ENCODE measurements at places on chromosomes 4 and X. TPM values are rescaled to one million over a fixed set of nuclear protein-coding genes. Genes with fewer than 3 reads are reported as not detected.

GRCh38 chr4:73871511-73872310, 2.5 kb downstream of the CXCL1 start:
- H3K4me1 ChIP-seq: peaks cover 8% of the 10 kb centered on the region
- H3K27ac ChIP-seq: no peak overlapping the region
- H3K27me3 ChIP-seq: no peaks in the 10 kb centered on the region
- no peaks in the 10 kb centered on the region for H3K36me3 ChIP-seq

IL2RG gene
- 15.0 TPM for total RNA-seq

- no peaks in the 10 kb centered on the region for H3K27me3 ChIP-seq
- no peak for DNase-seq
- H3K4me1 ChIP-seq: no peaks in the 10 kb centered on the region
- H3K27ac ChIP-seq: no peak overlapping the region
- no peaks in the 10 kb centered on the region for H3K36me3 ChIP-seq
Observed at GRCh38 chr4:181944527-181944926, 298.7 kb upstream of the TENM3 start.

DNA sequence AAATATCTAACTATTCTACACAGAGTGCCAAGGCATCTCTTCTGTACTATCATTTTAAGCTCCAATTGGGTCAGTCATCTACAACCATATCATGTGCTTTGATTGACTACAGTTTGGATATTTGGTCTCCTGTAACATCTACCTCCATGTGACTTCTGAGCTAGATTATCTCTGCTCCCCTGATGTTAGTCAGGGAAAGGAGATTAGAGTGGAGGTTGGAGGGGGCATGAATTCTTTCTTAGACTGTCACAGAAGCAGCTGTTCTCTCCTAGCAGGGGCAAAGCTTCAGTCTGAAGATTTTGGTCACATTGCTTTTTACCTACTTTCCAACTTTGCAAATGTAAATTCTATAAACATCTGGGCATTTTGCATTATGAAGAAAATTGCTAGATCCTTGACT, 62.6 kb upstream of the C4orf54 start:
- no peak overlapping the region for H3K27ac ChIP-seq
- no peaks in the 10 kb centered on the region for H3K27me3 ChIP-seq
- H3K36me3 ChIP-seq: no peaks in the 10 kb centered on the region
- no peak overlapping the region for H3K4me3 ChIP-seq

- H3K27ac ChIP-seq: no peak overlapping the region
- no peaks in the 10 kb centered on the region for H3K36me3 ChIP-seq
- no peaks in the 10 kb centered on the region for H3K4me1 ChIP-seq
- H3K4me3 ChIP-seq: no peak overlapping the region
- no peaks in the 10 kb centered on the region for H3K27me3 ChIP-seq
- no peak for DNase-seq
Observed at GRCh38 chr4:71938776-71939175, 93.0 kb upstream of the NPFFR2 start.

DNA sequence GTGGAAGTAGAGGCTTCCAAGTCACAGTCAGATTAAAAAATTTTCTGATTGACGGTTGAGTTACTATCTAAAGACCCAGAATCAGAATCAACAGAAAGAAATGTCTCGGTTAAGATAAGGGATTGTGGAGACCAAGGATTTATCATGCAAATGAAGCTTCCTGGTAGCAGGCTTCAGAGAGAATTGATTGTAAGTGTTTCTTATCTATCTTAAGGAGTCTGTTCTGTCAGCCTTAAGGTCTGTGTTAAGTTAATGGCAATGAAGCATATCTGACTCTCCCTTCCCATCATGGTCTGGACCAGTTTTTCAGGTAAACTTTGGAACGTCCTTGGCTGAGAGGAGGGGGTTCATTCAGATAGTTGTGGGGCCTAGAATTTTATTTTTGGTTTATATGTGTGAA, 780.2 kb downstream of the FAM133A start:
- DNase-seq: no peak
- no peak overlapping the region for H3K4me3 ChIP-seq
- H3K4me1 ChIP-seq: no peaks in the 10 kb centered on the region
- no peak overlapping the region for H3K27ac ChIP-seq

ADAMTS3 gene
- 4.2 TPM for total RNA-seq

DNA sequence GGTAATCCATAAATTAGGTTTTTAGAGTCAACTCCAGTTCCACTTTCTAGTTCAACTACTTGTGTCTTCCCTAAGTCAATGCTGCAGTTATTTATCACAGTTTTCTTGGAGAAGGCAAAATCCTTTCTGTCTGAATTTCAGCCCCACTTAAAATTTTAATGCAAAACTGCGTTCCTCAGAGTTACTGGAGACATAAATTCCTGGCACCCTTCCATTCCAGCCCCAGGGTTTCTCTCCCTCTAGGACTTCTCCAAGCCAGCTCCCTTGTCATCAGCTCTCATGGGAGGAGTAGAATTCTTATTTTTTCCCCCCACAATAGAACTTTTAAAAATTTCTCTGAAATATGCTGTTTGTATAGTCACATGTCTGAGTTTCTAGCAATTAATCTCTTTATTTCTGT, 50.6 kb upstream of the PHOX2B start:
- no peaks in the 10 kb centered on the region for H3K27me3 ChIP-seq
- peaks cover 5% of the 10 kb centered on the region for H3K4me1 ChIP-seq
- H3K4me3 ChIP-seq: no peak overlapping the region
- H3K36me3 ChIP-seq: no peaks in the 10 kb centered on the region
- H3K27ac ChIP-seq: no peak overlapping the region

FHL1 gene
- 168 TPM for total RNA-seq
